ENCODE measurements at places on chromosomes 6 and 20. TPM values are rescaled to one million over a fixed set of nuclear protein-coding genes. Genes with fewer than 3 reads are reported as not detected.

GRCh38 chr6:159762681-159763293 is 942 bp downstream of the ACAT2 start:
- peak overlapping the region; percentile 71 for H3K4me3 ChIP-seq
- H3K36me3 ChIP-seq, result peaks cover 12% of the 10 kb centered on the region
- peaks cover 20% of the 10 kb centered on the region for H3K4me1 ChIP-seq
- DNase-seq, result no peak
- no peaks in the 10 kb centered on the region for H3K27me3 ChIP-seq

GRCh38 chr20:7003598-7003997 is 236.1 kb downstream of the BMP2 start:
- DNase-seq, result peak; percentile 10
- peaks cover 2% of the 10 kb centered on the region for H3K4me1 ChIP-seq
- no peak overlapping the region for H3K27ac ChIP-seq
- no peak overlapping the region for H3K4me3 ChIP-seq

DNA sequence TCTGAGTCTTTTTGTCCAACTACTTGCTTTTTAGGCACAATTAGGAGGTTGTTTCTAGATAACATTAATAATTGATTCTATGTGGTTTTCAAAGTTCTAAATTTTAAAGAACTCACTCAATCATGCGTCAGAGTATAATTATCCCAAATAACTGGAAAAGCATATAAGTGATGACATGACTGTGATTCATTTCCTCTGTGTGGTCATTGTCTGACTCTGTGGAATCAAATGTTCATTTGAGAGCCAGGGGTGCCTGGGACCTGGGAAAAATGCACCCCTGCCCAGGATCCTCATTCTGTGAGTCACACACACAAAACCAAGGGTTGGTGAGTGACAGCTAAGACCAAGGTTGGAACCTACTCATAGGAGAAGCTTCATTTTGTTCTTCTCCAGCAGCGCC is 127.1 kb upstream of the MLIP start:
- no peak overlapping the region for H3K4me3 ChIP-seq
- peaks cover 13% of the 10 kb centered on the region for H3K4me1 ChIP-seq
- H3K36me3 ChIP-seq, result no peaks in the 10 kb centered on the region
- peak; percentile 85 for DNase-seq
- peak overlapping the region; percentile 40 for H3K27ac ChIP-seq

- H3K27ac ChIP-seq, result no peak overlapping the region
- H3K36me3 ChIP-seq, result no peaks in the 10 kb centered on the region
- peaks cover 10% of the 10 kb centered on the region for H3K27me3 ChIP-seq
Observed at GRCh38 chr6:41236276-41236675, 8.1 kb downstream of the TREML4 start.

DNA sequence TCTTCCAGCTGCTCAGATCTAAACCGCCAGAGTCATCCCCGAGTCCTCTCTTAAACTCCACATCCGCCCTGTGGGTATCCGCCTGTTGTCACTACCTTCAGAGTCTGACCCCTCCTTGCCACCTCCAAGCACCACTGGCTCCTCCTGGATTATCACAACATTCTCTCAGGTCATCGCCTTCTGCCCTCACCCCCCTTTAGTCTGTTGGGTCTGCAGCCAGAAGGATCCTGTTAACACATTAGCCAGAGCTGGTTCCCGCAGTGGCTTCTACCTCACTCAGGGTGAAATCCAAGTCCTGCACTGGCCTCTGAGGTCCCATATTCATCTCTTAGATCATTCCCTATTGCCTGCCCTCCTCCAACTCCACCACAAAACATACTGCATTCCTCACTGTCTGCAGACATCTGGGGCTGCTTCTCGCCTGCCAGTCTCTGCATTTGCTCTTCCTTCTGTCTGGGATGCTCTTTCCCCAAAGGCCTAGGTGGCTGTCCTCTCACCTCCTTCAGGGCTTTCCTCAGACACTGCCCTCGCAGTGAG is 34.1 kb downstream of the TNXB start:
- no peaks in the 10 kb centered on the region for H3K36me3 ChIP-seq
- H3K4me1 ChIP-seq, result no peaks in the 10 kb centered on the region
- no peak for DNase-seq
- H3K27me3 ChIP-seq, result no peaks in the 10 kb centered on the region
- no peak overlapping the region for H3K27ac ChIP-seq

DNA sequence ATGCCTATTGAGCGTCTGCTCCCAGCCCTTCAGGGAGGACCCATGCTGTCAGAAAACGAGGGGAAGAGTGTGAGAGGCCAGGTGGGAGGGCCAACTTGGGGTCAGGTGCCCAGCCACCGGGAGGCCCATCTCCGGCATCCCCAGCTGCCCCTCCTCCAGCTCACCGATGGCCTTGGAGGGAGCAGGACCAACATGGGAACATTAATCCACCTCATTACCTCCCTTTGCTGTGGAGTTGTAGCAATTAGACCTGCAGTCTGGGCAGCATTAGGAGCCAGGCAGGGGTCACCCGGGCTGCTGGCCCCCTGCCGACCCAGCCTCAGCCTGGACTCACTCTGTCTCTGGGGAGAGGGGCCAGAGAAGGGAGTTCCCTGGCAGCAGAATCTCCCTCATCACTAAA is 25.1 kb downstream of the DLGAP4 start:
- no peak overlapping the region for H3K4me3 ChIP-seq
- no peaks in the 10 kb centered on the region for H3K4me1 ChIP-seq

GRCh38 chr6:1087154-1087843 is 224.6 kb upstream of the FOXQ1 start:
- no peaks in the 10 kb centered on the region for H3K36me3 ChIP-seq
- H3K4me1 ChIP-seq, result no peaks in the 10 kb centered on the region
- no peak for DNase-seq
- H3K27me3 ChIP-seq, result no peaks in the 10 kb centered on the region

DNA sequence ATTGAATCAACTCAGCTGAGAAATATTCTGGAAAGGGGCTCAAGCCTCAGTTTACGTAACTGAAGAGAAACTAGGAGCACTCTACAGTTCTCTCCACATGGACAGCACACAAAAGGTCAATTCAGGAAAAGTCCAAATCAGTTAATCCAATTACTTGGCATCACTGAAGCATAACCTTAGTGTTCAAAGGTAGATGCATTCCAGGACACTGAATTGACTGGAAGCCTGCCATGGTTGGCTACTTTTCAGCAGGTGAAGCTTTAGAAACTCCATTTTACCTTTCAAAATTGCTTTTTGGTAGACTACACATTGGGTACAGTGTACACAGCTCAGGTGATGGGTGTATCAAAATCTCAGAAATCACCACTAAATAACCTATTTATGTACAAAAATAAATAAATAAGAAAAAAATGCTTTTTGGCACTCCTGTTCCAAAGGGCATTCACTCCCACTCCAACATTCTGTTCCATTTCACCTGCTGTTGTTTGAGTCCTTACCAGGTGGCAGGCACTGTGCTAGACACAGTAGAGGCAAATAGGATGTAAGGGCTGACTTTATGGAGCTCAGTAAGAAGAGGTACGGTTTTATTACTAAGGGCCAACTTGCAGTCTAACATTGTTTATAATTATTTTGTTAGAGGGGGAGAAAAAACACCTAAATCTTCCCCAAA is 153.4 kb downstream of the FAXC start:
- no peaks in the 10 kb centered on the region for H3K4me1 ChIP-seq
- H3K4me3 ChIP-seq, result no peak overlapping the region
- no peaks in the 10 kb centered on the region for H3K27me3 ChIP-seq
- no peaks in the 10 kb centered on the region for H3K36me3 ChIP-seq
- H3K27ac ChIP-seq, result no peak overlapping the region

GRCh38 chr6:105759946-105760345 is 326.2 kb upstream of the PRDM1 start:
- no peaks in the 10 kb centered on the region for H3K27me3 ChIP-seq
- no peak overlapping the region for H3K4me3 ChIP-seq
- DNase-seq, result no peak
- no peak overlapping the region for H3K27ac ChIP-seq
- H3K36me3 ChIP-seq, result no peaks in the 10 kb centered on the region
- H3K4me1 ChIP-seq, result no peaks in the 10 kb centered on the region

DNA sequence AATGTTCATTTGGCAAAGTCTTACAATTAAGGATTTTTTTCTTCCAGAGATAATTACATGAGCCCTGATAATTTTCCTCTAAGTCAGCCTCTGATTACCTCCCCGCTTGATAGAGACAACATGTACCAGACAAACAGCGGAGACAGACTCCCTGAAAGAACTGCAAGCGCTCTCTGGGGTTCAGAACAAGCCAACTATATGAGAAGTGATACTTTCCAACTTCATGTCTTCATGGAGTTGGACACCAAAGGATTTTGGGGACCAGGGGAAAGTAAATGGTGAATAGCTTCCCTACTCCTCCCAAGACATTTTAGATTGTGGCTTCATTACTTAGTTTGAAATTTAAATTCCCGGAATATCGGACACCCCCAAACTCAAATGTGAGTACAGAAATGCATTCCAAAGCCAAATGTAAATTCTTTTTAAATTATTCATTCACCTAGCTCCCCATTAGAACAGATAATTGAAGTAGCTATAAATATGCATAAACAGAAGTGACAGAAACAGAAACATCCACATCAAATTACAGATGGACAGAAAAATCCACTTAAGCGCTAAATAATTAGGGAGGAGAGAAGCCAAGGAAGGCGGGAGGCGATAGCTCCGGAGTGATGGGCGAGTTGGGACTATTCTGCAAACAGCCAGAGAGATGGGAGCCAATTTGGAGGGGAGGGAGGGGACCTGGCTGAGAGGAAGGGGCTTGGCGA is 129.7 kb upstream of the AKAP12 start:
- no peak for DNase-seq
- no peak overlapping the region for H3K4me3 ChIP-seq
- H3K36me3 ChIP-seq, result no peaks in the 10 kb centered on the region
- H3K27ac ChIP-seq, result no peak overlapping the region

DNA sequence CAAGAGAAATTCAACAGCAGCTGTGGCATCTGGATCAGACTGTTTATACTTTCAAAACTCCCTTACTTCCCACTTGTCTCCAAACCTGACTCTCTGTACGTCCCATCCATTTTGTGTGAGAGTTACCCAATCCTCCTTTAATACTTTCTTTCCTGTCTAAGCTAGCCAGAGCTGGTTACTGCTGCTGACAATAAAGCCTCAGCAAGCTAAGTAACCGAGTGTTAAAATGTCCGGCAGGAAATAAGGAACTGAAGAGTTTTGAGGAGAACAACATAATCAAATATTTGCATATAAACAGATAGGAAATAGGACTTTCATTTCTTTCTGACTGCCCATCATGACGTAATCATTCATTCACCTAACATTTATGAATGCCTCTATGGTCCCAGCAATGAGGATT is 11.6 kb downstream of the TMEM30A start:
- H3K27ac ChIP-seq, result no peak overlapping the region
- H3K36me3 ChIP-seq, result peaks cover 6% of the 10 kb centered on the region
- peaks cover 23% of the 10 kb centered on the region for H3K4me1 ChIP-seq
- no peak overlapping the region for H3K4me3 ChIP-seq
- no peak for DNase-seq

DNA sequence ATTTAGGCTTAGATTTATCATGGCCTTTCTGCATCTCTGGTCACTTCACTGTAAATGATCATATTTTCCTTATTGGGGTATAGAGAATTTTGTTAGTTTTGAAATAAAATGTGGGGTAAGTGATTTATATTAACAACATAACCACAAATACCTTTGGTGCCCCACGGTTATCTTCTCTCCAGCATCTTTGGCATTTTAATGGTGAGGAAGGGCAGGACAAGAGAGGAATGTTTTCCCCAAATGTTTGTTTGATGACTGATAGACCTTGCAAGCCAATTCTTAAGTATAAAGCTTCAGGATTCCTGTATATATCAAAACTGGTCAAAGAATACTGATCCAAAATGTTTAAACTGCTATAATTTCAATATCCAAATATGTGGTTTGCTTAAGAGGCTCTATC is 171.6 kb upstream of the SMLR1 start:
- H3K36me3 ChIP-seq, result no peaks in the 10 kb centered on the region
- H3K4me1 ChIP-seq, result no peaks in the 10 kb centered on the region
- no peak for DNase-seq
- no peak overlapping the region for H3K4me3 ChIP-seq
- no peaks in the 10 kb centered on the region for H3K27me3 ChIP-seq

- H3K27me3 ChIP-seq, result no peaks in the 10 kb centered on the region
- no peak overlapping the region for H3K27ac ChIP-seq
- H3K4me1 ChIP-seq, result no peaks in the 10 kb centered on the region
- no peak overlapping the region for H3K4me3 ChIP-seq
Observed at GRCh38 chr6:43878823-43879495, 108.9 kb downstream of the VEGFA start.

GRCh38 chr6:64589961-64590360 is 954.4 kb downstream of the PHF3 start:
- H3K4me1 ChIP-seq, result no peaks in the 10 kb centered on the region
- H3K27ac ChIP-seq, result no peak overlapping the region
- H3K36me3 ChIP-seq, result no peaks in the 10 kb centered on the region
- H3K27me3 ChIP-seq, result no peaks in the 10 kb centered on the region
- no peak overlapping the region for H3K4me3 ChIP-seq

GRCh38 chr6:55299286-55299985 is 27.8 kb upstream of the GFRAL start:
- no peaks in the 10 kb centered on the region for H3K27me3 ChIP-seq
- no peaks in the 10 kb centered on the region for H3K36me3 ChIP-seq
- no peak overlapping the region for H3K27ac ChIP-seq
- no peak overlapping the region for H3K4me3 ChIP-seq
- no peaks in the 10 kb centered on the region for H3K4me1 ChIP-seq

DNA sequence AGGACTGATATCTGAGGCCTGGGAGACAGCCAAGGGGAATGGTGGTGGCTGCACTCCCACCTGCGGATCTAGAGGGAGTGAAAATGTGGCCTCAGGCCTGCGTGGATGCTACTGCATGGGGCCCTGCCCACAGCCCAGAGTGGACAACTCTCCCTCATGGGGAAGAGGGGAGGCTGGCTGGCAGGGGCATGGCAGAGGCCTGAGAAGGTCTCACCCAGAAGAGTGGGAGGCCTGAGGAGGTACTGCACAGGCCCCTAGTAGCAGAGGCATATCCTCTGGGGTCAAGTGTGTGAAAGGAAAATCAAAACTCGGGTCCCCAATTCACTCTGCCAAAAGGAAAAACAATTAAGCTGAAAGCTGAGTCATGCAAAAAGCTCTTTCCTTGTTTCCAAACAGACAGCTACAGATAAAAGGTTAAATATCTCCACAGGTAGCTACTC is 158.2 kb downstream of the AKAP7 start:
- DNase-seq, result no peak
- H3K27me3 ChIP-seq, result no peaks in the 10 kb centered on the region
- H3K4me1 ChIP-seq, result no peaks in the 10 kb centered on the region
- H3K36me3 ChIP-seq, result no peaks in the 10 kb centered on the region

GRCh38 chr6:6695625-6696276 is 107.2 kb downstream of the LY86 start:
- no peak overlapping the region for H3K4me3 ChIP-seq
- peaks cover 13% of the 10 kb centered on the region for H3K4me1 ChIP-seq
- no peak overlapping the region for H3K27ac ChIP-seq
- DNase-seq, result no peak
- H3K36me3 ChIP-seq, result no peaks in the 10 kb centered on the region
- H3K27me3 ChIP-seq, result no peaks in the 10 kb centered on the region

The SNX5 gene
- 77.2 TPM for polyA plus RNA-seq

The CST5 gene
- polyA plus RNA-seq, result not detected

The LY6G6C gene
- 0.41 TPM for polyA plus RNA-seq

The SEMG1 gene
- polyA plus RNA-seq, result not detected

Data from endothelial cell of umbilical vein (primary cell).